ENCODE measurements at places on chromosomes 5 and 9.

DNA sequence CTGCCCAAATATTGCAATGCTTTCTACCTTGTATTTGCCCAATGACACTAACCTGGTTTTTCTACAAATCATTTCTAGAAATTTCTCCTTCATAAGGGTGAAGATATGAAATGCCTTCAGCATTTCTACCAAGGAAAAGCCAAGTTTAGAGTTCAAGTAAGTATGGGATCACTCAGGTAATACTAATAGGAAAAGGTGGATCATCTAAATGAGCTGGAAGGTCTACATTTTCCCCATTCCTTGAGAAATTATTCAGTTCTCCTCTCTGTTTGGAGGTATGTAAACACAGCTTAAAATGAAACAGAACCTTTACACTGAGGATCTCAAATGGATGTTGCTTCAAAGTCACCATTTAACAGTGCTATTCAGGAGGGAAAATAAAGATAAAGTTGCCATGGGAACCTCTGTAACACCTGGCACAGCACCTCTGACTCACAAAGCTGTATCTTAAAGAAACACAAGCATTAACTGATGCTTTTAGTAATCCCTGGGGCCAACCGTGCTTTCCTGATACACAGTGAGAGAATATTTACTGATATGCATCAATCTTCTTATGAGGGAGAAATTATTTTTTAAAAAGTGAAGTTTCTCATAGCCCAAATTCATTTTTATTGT is 161.3 kb downstream of the DRD1 start:
- DNase-seq: no peak

GRCh38 chr5:85049020-85049419 is 664.3 kb upstream of the EDIL3 start:
- DNase-seq: no peak

DNA sequence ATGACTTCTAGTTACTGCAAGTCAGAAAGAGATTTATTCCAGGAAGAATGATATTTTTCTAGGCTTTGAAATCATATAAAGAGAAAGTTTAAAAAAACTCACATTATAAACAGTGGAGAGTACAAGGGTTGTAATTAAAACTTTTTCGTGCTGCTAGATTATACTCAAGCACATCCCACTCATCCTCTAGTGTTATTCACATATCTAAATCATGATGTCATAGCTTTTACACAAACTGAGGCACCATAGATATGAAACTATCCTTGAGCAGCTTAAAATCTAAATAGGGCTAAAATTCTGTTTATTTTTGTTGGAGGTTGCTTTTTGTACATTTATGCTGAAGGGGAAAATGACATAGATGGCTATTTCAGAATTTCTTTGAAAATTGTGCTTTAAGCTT is 30.0 kb downstream of the TENT2 start:
- DNase-seq: no peak

DNA sequence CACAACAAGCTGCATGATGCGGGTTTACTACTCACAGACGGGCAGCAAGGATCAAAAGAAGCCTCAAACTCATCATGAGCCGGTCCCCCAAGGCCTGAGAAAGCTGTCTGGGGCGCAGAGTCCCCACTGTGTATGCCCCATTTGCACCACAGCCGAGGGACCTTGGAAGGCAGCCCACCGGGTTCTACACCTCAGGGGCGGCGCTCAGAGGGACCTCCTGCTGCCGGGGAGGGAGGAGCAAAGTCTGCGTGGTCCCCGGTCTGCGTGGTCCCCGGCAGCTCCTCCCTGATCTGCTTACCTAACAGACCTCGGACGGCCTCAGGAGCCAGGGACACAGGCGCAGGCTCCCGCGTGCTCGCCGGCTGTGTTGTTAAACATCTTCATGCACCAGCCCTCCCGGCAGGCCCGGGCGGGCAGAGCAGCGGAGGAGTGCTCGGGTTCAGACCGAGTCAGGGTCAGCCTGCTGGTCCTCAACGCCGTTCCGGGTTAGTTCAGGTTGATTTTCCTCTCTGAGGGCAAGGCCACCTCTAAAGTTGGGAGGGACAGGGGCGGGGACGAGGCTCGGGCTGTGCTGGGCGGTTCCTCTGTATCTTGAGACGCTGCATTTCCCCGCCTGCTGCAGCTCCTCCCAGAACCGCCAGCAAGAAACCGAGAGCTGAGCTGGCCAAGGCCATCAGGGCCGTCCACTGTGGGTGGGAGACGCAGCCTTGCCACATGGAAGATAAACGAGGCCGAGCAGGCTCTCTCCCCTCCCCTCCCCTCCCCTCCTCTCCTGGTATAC is 74.6 kb downstream of the MRPL36 start:
- peak; percentile 92 for DNase-seq

- no peak for DNase-seq
Observed at GRCh38 chr9:78788101-78788500, 491.2 kb downstream of the PSAT1 start.

Measured in chondrocyte (in vitro differentiated cells).